ENCODE measurements at places on chromosomes 13 and 19. TPM values are rescaled to one million over a fixed set of nuclear protein-coding genes. Genes with fewer than 3 reads are reported as not detected.

IL17D gene
- 3.7 TPM for total RNA-seq

SULT2B1 gene
- 43.0 TPM for total RNA-seq

PNMA8A gene
- total RNA-seq = 17.0 TPM

SIGLECL1 gene
- 1.6 TPM for total RNA-seq

GDF15 gene
- 136 TPM for total RNA-seq

APC2 gene
- 0.05 TPM for total RNA-seq

DPF1 gene
- 1.8 TPM for total RNA-seq

GRCh38 chr19:12035220-12036172, at the start of gene ZNF433:
ZNF433 (minus strand) TSS chr19:12035679; CDS start chr19:12035539, 140 bp downstream.
- H3K36me3 ChIP-seq = no peaks in the 10 kb centered on the region
- DNase-seq = peak; percentile 99
- peak within 1 kb of the TSS; percentile 80 for H3K4me3 ChIP-seq
- no peaks in the 10 kb centered on the region for H3K4me1 ChIP-seq
- peak within 1 kb of the TSS; percentile 98 for H3K27ac ChIP-seq

DNA sequence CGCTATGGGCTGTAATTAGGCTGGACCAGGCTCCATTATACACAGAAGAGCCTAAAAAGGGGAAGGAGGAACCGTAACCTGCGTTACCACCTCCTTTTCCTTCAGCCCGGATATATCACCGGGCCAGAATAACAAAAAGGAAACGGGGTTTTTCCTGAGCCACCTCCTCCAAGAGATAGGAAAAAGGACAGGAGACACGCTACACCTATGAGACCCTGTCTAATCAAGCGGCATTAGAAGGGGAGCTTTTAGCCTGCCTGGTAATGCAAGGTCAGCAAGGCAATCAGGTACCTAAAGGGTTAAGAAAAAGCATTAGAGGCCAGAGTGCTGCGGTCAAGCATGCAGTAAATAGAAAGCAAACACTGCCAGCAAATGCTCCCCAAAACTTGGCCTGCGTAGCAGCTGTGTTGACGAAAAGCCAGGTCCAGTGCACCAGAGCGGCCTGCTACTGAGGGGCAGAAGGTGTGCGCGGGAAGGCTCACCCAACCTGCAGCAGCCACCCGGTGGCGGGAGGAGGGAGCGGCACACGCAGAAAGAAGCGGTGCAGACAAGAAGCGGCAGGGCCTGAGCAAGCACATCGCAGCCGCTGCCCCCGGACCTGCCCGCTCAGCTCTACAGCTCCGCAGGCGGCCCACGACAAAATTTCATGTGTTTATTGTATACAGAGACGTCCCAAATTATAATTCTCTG, 1466.1 kb downstream of the UQCRFS1 start:
- H3K27ac ChIP-seq = no peak overlapping the region
- peak; percentile 34 for DNase-seq
- no peak overlapping the region for H3K4me3 ChIP-seq
- H3K36me3 ChIP-seq = no peaks in the 10 kb centered on the region
- no peaks in the 10 kb centered on the region for H3K4me1 ChIP-seq

- H3K4me1 ChIP-seq = no peaks in the 10 kb centered on the region
- no peaks in the 10 kb centered on the region for H3K36me3 ChIP-seq
- H3K27me3 ChIP-seq = no peaks in the 10 kb centered on the region
- no peak overlapping the region for H3K4me3 ChIP-seq
- DNase-seq = no peak
Observed at GRCh38 chr13:59658027-59658737, 505.5 kb downstream of the DIAPH3 start.

DNA sequence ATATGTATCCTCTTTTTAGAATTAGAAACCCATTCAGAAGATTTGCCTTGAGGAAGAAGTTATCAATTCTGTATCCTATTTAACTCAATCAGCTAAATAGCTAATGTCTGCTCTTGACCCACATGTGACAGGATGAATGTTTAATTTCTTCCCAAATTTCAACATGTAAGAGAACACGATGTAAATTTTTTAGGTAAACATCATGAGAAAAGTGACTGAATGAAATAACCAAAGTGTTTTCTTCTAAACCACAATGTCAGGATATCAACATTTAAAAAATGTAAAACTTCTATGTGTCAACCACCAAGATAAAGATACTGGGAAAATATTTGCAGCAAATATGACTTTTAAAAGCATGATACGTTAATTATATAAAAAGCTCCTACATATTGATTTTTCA, 302.4 kb downstream of the DCT start:
- no peak for DNase-seq
- H3K27ac ChIP-seq = no peak overlapping the region
- H3K4me1 ChIP-seq = no peaks in the 10 kb centered on the region
- no peaks in the 10 kb centered on the region for H3K27me3 ChIP-seq

DNA sequence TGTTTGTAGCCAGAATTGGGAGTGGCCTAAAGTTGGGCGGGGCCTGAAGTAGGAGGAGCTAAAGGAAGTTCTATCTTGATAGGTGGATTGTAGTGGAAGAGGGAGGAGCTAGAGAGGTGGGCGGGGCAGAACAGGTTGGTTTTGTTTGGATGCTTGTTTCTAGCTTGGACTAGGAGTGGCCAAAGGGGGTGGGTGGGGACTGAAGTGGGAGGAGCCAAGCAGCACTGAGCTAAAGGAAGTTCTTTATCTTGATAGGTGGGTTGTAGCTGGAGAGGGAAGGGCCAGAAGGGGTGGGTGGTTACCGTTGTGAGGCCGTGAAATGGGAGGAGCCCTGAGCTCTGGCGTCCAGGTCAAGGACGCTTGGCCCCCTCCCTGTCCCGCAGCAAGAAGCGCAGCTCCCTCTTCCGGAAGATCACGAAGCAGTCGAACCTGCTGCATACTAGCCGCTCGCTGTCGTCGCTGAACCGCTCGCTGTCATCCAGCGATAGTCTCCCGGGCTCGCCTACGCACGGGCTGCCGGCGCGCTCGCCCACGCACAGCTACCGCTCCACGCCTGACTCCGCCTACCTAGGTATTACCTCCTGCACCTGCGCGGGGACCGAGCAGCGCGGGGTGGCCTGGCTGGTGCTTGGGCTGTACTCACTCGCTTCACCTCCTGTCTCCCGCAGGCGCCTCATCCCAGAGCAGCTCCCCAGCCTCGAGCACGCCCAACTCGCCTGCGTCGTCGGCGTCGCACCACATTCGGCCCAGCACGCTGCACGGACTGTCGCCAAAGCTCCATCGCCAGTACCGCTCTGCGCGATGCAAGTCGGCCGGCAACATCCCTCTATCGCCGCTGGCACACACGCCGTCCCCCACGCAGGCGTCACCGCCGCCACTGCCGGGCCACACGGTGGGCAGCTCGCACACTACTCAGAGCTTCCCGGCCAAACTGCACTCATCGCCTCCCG, 8.0 kb downstream of the DNASE2 start:
- peak overlapping the region; percentile 18 for H3K4me3 ChIP-seq
- peak; percentile 35 for DNase-seq
- no peaks in the 10 kb centered on the region for H3K36me3 ChIP-seq
- H3K4me1 ChIP-seq = no peaks in the 10 kb centered on the region

DNA sequence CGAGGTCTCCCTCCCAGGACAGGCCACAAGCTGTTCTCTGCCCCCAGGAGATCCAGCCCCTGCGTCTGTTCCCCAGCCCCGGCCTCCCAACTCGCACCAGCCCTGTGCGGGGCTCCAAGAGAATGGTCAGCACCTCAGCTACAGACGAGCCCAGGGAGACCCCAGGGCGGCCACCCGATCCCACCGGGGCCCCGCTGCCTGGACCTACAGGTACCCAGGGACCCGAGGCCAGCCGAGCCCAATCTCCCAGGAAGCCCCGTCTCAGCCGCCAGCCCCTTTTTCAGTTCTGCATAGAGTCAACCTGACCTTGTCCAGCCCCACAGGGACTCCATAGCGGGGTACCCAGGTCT, 5.9 kb downstream of the PNPLA6 start:
- no peaks in the 10 kb centered on the region for H3K4me1 ChIP-seq
- no peak overlapping the region for H3K27ac ChIP-seq
- H3K36me3 ChIP-seq = peaks cover 9% of the 10 kb centered on the region
- no peak for DNase-seq

GRCh38 chr19:13154241-13154778, 4.1 kb downstream of the IER2 start:
- no peaks in the 10 kb centered on the region for H3K36me3 ChIP-seq
- peak; percentile 91 for DNase-seq
- no peaks in the 10 kb centered on the region for H3K27me3 ChIP-seq
- peaks cover 6% of the 10 kb centered on the region for H3K4me1 ChIP-seq

DNA sequence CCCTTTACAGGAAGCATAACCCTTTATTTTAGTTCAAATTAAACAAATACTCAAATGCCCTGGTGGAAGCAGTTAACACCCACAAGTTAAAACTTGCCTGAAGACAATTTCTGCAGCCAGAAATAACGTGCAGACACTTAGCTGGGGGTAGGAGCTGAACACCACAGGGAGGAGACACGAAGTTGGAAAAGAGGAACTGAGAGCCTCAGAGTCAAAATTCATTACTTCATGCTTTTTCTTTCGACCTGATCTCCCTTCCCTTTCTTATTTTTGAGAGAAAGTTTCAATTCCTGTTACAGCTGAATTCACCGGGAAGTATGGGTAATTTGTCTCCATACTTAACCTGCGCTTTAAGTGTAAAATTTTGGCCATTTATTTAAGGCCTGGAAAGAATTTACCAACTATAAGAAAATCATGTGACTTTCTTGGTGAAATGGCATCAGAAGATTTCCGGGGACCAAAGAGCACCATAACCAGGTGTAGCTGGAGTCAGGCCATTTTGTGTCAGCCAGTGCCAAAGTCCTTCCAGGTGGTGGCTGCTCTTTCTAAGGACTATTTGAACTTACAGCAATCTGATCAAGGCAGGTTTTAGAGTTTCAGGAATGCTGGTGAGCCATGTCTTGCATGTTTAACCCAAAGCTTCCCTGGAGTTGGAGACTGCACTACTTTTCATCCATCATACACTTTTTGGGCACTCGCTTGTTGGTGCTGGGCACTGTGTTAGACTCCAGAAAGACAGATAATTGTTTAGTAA, 46.5 kb upstream of the RCBTB2 start:
- peaks cover 3% of the 10 kb centered on the region for H3K4me1 ChIP-seq
- DNase-seq = peak; percentile 46
- no peaks in the 10 kb centered on the region for H3K27me3 ChIP-seq
- peak overlapping the region; percentile 63 for H3K27ac ChIP-seq

- H3K4me3 ChIP-seq = no peak overlapping the region
- no peak for DNase-seq
- no peaks in the 10 kb centered on the region for H3K27me3 ChIP-seq
- no peaks in the 10 kb centered on the region for H3K36me3 ChIP-seq
- H3K4me1 ChIP-seq = no peaks in the 10 kb centered on the region
- no peak overlapping the region for H3K27ac ChIP-seq
Observed at GRCh38 chr13:20942938-20943559, 40.5 kb upstream of the XPO4 start.

DNA sequence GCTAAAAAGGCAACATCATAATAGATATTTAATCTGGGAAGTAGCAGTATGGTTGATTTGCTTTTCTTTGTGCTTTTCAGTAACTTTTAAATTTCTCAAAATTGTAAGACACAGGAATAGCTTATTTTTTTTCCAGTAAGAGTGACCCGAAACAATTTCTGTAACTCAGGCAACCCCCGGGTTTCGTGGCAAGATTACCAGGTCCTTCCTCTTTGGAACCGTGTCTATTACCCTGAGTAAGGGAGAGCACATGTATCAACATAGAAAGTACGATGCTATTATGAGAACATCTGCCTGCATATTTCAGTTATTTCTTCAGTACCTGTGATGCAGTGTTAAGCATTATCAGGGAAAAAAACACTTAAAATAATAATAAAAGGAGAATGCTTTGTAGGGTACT, 64.1 kb downstream of the DOCK9 start:
- H3K27ac ChIP-seq = no peak overlapping the region
- DNase-seq = no peak
- H3K36me3 ChIP-seq = no peaks in the 10 kb centered on the region
- H3K4me3 ChIP-seq = no peak overlapping the region
- no peaks in the 10 kb centered on the region for H3K27me3 ChIP-seq
- H3K4me1 ChIP-seq = peaks cover 2% of the 10 kb centered on the region

DNA sequence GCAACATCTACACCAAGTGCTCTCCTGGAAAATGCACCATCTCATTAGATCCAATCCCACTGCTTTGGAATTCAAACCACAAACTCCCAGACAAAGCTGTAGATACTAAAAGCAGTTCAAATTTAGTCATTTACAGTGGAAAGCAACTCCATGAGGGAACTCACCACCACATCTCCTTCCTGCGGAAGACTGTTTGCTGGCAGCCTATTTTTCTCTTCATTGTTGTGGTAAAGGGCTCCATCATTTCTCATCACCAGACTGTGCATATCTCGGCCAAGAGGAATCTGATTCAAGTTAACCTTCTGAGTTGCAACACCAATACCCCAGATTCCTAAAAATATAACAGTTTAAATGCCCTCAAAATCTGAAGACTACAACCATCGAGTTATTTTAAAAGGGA, 8.4 kb downstream of the SPRYD7 start:
- no peaks in the 10 kb centered on the region for H3K36me3 ChIP-seq
- no peak overlapping the region for H3K4me3 ChIP-seq
- H3K4me1 ChIP-seq = no peaks in the 10 kb centered on the region
- DNase-seq = no peak
- H3K27ac ChIP-seq = no peak overlapping the region

- H3K27ac ChIP-seq = no peak overlapping the region
- H3K4me3 ChIP-seq = no peak overlapping the region
- H3K4me1 ChIP-seq = peaks cover 3% of the 10 kb centered on the region
- H3K36me3 ChIP-seq = peaks cover 13% of the 10 kb centered on the region
Observed at GRCh38 chr19:12749938-12750521, 1.6 kb upstream of the BEST2 start.

- H3K27me3 ChIP-seq = no peaks in the 10 kb centered on the region
- H3K4me3 ChIP-seq = no peak overlapping the region
- no peak for DNase-seq
- no peak overlapping the region for H3K27ac ChIP-seq
- no peaks in the 10 kb centered on the region for H3K4me1 ChIP-seq
- no peaks in the 10 kb centered on the region for H3K36me3 ChIP-seq
Observed at GRCh38 chr13:73995736-73996135, 138.5 kb downstream of the KLF12 start.

DNA sequence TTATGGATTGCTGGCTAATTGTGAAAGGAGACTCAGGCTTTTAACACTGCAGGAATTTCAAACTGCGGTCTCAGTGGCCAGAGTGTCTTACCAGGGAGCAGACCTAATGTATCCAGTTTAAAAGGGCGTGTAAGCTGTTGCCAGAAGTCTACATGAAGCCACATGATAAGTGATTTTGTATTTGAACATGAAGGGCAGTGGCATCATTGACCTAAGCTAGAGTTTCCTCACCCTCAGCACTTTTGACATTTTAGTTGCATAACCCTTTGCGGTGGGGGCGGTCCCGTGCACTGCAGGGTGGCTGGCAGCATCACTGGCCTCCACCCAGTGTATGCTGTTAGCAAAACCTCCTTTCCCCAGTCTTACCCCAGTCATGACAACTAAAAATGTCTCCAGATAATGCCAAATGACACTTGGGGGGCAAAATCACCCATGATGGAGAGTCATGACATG, 23.7 kb upstream of the GPR18 start:
- no peak overlapping the region for H3K27ac ChIP-seq
- no peaks in the 10 kb centered on the region for H3K4me1 ChIP-seq
- no peaks in the 10 kb centered on the region for H3K27me3 ChIP-seq
- H3K36me3 ChIP-seq = no peaks in the 10 kb centered on the region

Data from prostate gland (tissue), 2 donors.